CD4-positive, alpha-beta T cell (primary cell): ENCODE measurements at places on chromosomes 2 and 18. TPM values are rescaled to one million over a fixed set of nuclear protein-coding genes. Genes with fewer than 3 reads are reported as not detected.

The IL18RAP gene
- total RNA-seq: 2.3 TPM

- H3K27ac ChIP-seq: no peak overlapping the region
- no peaks in the 10 kb centered on the region for H3K4me1 ChIP-seq
- no peaks in the 10 kb centered on the region for H3K27me3 ChIP-seq
- no peaks in the 10 kb centered on the region for H3K36me3 ChIP-seq
Measured at GRCh38 chr18:8107426-8107825, 501.8 kb upstream of the RAB12 start.

DNA sequence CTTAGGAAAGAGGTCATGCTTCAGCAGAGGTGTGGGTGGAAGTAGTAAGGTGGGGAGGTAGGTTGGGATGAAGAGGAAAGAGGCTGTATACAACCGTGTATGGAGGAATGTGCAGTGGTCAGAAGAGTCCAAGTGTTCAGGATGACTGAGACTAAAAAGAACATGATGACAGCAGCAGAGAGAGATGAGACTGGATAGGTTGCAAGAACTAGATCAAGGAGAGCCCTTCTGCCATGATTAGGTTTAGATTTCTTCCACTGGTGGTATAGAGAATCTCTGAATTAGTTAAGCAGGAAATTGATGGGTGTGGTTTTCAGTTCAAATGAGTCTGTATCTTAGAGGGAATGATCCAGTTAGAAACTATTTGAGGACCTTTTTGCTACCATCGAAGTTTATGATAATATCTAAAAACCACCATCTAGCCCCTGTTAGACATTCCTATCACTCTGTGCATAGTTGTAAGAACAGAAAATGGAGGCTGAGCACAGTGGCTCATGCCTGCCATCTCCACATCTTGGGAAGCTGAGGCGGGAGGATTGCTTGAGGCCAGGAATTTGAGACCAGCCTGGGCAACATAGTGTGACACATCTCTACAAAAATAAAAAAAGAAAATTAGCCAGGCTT is 221.0 kb downstream of the LTBP1 start:
- H3K27me3 ChIP-seq: no peaks in the 10 kb centered on the region
- no peak for DNase-seq
- no peaks in the 10 kb centered on the region for H3K4me1 ChIP-seq
- H3K4me3 ChIP-seq: no peak overlapping the region
- no peaks in the 10 kb centered on the region for H3K36me3 ChIP-seq
- H3K27ac ChIP-seq: no peak overlapping the region

- H3K4me1 ChIP-seq: no peaks in the 10 kb centered on the region
- H3K27ac ChIP-seq: no peak overlapping the region
- H3K36me3 ChIP-seq: no peaks in the 10 kb centered on the region
Measured at GRCh38 chr18:54774423-54774822, 53.9 kb upstream of the RAB27B start.

DNA sequence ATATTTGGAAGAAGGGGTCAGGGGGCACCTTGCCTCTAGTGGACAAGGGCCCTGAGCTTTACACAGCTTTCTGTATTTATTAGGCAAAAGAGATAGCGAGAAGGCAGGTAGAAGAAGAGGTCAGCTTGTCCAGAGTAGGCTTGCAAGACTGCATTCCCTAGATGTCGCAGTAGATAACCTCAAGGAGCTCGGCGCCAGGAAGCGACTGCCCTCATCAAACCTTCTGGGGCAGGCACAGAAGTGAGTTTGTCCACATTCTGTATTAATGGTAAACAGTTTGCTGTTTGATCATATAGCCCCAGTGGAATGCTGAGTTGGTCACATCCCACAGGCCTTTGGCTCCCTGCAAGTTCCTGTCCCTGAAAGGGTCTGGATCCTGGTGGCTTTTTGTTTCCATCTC is 7.0 kb downstream of the CHCHD5 start:
- H3K36me3 ChIP-seq: peaks cover 30% of the 10 kb centered on the region
- no peak for DNase-seq
- peaks cover 2% of the 10 kb centered on the region for H3K4me1 ChIP-seq
- no peak overlapping the region for H3K27ac ChIP-seq

The CYP27C1 gene
- not detected for total RNA-seq

The ABHD1 gene
- total RNA-seq: 1.0 TPM

The UGT1A7 gene
- not detected for total RNA-seq

The FHL2 gene
- 0.42 TPM for total RNA-seq

The ACKR3 gene
- total RNA-seq: 0.61 TPM

- peaks cover 5% of the 10 kb centered on the region for H3K4me1 ChIP-seq
- H3K4me3 ChIP-seq: no peak overlapping the region
- no peak for DNase-seq
- no peaks in the 10 kb centered on the region for H3K27me3 ChIP-seq
Measured at GRCh38 chr2:54402350-54402749, 53.8 kb upstream of the SPTBN1 start.

DNA sequence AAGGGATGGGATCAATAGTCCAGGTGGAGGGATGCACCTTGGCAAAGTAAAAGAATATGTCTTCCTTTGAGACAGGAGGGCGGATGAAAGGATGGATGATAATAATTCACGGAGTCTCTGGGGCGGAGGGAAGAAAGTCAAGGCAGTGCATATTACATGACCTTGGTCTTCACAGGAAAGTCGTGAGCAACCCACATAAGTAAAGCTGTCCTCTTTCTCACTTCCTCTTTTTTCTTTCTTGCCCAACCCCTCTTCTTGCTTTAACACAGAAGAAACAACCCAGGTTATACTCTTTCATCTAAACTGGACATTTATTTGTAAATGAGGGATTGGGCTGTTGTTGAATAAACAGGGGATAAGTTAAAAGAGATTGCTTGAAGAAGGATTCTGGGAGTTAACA is 168.7 kb upstream of the SKOR2 start:
- H3K27me3 ChIP-seq: peaks cover 13% of the 10 kb centered on the region
- no peaks in the 10 kb centered on the region for H3K36me3 ChIP-seq
- H3K4me1 ChIP-seq: no peaks in the 10 kb centered on the region
- H3K4me3 ChIP-seq: no peak overlapping the region
- DNase-seq: no peak

The FBXO48 gene
- 0.44 TPM for total RNA-seq

- no peak for DNase-seq
- no peak overlapping the region for H3K27ac ChIP-seq
- no peaks in the 10 kb centered on the region for H3K4me1 ChIP-seq
Measured at GRCh38 chr18:79042276-79042675, 26.9 kb upstream of the ATP9B start.

The SP9 gene
- total RNA-seq: not detected

The DUSP19 gene
- total RNA-seq: 0.50 TPM

The CCNT2 gene
- total RNA-seq: 67.5 TPM

The BMP10 gene
- not detected for total RNA-seq

- no peaks in the 10 kb centered on the region for H3K27me3 ChIP-seq
- H3K4me1 ChIP-seq: no peaks in the 10 kb centered on the region
- DNase-seq: no peak
- H3K36me3 ChIP-seq: no peaks in the 10 kb centered on the region
Measured at GRCh38 chr18:79866889-79867574, 69.3 kb downstream of the KCNG2 start.

- H3K36me3 ChIP-seq: no peaks in the 10 kb centered on the region
- no peaks in the 10 kb centered on the region for H3K4me1 ChIP-seq
- H3K27ac ChIP-seq: no peak overlapping the region
Measured at GRCh38 chr2:120368086-120368485, 22.1 kb downstream of the INHBB start.

DNA sequence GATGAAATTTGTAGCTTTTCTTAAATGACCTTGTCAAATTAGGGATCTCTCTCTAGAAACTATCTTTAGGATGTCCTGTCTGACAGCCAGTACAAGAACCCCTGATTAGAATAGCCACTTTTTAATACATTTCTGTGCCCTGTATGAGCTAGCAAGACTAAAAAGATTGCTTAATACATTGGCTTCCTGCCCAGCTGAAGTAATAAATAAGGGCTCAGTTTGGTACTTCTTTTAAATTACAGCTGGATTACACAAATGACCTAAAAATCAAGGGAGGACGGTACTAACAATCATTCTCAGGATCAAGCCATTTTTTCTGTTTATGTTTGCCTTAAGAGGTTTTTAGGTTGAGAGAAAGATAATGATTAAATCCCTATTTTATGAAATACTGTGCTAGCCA is 11.6 kb upstream of the OLA1 start:
- H3K27ac ChIP-seq: no peak overlapping the region
- H3K4me1 ChIP-seq: no peaks in the 10 kb centered on the region
- no peaks in the 10 kb centered on the region for H3K27me3 ChIP-seq
- no peak overlapping the region for H3K4me3 ChIP-seq

The IL36G gene
- not detected for total RNA-seq

DNA sequence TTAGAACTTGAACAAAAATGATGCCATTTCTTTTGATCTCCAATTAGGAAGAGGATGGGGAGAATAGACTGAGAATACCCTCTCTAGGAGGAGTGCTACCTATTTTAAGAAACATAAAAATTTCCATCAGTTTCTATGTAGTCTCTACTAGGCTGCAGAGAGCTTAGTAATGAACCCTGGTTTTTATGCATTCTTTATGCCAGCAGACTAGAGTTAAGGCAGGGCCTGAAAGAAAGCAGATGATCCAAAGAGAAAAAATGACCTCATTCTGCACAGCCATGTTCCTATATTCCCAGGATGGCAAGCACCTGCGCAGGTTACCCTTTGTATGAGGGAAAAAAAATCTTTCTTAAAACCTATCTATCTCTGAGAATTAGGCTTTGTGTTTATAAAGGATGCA is 254.9 kb downstream of the RIT2 start:
- H3K4me3 ChIP-seq: no peak overlapping the region
- H3K36me3 ChIP-seq: no peaks in the 10 kb centered on the region
- no peak overlapping the region for H3K27ac ChIP-seq
- H3K27me3 ChIP-seq: no peaks in the 10 kb centered on the region
- no peak for DNase-seq

The PROM2 gene
- total RNA-seq: 0.73 TPM

DNA sequence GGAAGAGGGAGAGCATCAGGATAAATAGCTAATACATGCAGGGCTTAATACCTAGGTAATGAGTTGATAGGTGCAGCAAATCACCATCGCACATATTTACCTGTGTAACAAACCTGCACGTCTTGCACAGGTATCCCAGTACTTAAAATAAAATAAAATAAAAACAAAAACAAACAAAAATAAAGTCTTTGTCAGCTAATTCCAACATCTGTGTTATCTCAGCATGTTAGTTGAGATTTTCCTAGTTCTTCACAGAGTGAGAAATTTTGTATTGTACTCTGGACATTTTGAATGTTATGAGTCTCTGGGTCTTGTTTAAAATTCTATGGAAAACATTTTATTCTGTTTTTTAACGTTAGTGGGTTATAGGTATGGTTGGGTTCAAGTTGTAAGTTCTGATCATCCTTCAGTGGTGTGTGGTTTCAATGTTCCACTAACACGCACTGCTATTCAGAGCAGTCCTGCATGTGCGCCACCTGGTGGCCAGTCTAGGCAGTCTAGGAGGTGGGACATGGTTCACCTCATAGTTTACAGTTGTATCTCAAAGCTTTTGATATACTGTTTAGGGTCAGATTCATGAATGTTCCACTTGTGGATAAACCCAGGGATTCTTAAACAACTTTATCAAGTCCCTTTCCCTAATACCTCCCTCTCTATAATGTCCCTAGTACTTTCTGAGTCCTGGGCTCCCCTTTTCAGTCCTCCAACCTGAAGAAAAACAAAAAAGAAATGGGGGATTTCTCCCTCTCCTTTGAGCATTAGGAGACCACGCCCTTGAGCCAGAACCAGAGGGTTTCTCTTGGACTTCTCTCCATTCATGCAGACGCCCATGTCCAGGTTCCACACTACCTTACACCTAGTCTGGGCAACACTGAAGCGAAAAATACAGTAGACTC is 213.4 kb upstream of the GATA6 start:
- H3K27ac ChIP-seq: no peak overlapping the region
- H3K4me1 ChIP-seq: no peaks in the 10 kb centered on the region
- DNase-seq: peak; percentile 60
- H3K27me3 ChIP-seq: no peaks in the 10 kb centered on the region
- no peak overlapping the region for H3K4me3 ChIP-seq
- H3K36me3 ChIP-seq: no peaks in the 10 kb centered on the region

- H3K27me3 ChIP-seq: no peaks in the 10 kb centered on the region
- DNase-seq: no peak
- H3K36me3 ChIP-seq: no peaks in the 10 kb centered on the region
- H3K27ac ChIP-seq: no peak overlapping the region
- H3K4me1 ChIP-seq: no peaks in the 10 kb centered on the region
Measured at GRCh38 chr18:39780774-39781173, 2174.3 kb upstream of the PIK3C3 start.

The SERPINB2 gene
- total RNA-seq: not detected

DNA sequence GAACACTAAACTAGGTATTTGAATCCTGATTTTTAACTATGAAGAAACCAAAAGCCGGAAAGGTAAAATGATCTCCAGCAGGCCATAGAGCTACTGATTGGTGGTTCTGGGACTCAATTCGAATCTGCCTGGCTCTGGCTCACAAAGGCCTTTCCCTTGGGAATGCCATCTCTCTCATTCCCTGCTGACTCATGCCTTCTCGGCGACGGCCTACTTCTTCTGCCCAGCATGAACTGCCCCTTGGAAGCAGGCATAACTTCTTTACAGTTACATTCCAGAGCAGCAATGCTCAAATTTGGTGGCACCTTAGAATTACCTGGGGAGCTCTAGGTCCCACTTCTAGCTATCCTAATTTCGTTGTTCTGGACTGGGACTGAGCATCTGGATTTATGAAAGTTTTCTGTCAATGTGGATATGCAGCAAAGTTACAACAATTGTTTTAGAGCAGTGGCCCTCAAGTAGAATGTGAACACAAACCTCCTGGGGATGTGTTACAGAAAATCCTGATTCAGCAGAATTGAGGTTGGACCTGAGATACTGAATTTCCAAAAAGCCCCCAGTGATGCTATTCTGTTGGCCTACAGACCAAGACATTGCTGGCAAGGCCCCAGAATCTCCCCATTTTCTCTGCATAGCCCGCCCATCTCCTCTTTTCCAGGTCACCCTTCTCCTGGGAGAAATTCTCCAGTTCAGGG is 261.1 kb downstream of the CNTNAP5 start:
- no peak overlapping the region for H3K4me3 ChIP-seq
- no peaks in the 10 kb centered on the region for H3K36me3 ChIP-seq
- no peaks in the 10 kb centered on the region for H3K27me3 ChIP-seq
- no peaks in the 10 kb centered on the region for H3K4me1 ChIP-seq

The TMEM198 gene
- total RNA-seq: 0.91 TPM

The LRPPRC gene
- total RNA-seq: 55.2 TPM

The POU3F3 gene
- not detected for total RNA-seq

DNA sequence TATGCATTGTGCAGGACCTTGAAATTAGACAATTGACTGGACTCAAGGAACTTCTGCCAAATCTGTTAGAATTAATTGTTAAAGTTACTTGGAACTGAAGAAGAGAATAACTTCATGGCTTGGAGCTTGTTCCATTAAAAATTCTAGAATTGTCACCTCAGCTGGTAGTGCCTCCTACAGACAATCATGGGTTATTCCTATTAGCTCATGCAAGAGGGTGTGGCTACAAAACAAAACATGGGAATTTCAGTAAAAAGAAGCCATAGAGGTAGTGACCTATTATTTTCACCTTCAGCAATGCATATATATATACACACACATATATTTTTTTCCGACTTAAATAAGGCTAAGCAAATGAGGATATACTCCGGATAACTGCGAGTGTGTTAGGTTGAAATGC is 181.9 kb upstream of the DTNA start:
- DNase-seq: no peak
- no peaks in the 10 kb centered on the region for H3K27me3 ChIP-seq
- H3K36me3 ChIP-seq: no peaks in the 10 kb centered on the region

GRCh38 chr2:129915303-129915840 is 64.1 kb upstream of the RAB6C start:
- H3K4me1 ChIP-seq: no peaks in the 10 kb centered on the region
- H3K36me3 ChIP-seq: no peaks in the 10 kb centered on the region
- no peaks in the 10 kb centered on the region for H3K27me3 ChIP-seq
- H3K27ac ChIP-seq: no peak overlapping the region
- no peak for DNase-seq

GRCh38 chr2:216635701-216636550 is 2.7 kb downstream of the IGFBP2 start:
- no peaks in the 10 kb centered on the region for H3K36me3 ChIP-seq
- no peak overlapping the region for H3K27ac ChIP-seq
- peaks cover 53% of the 10 kb centered on the region for H3K27me3 ChIP-seq
- H3K4me1 ChIP-seq: peaks cover 11% of the 10 kb centered on the region
- no peak overlapping the region for H3K4me3 ChIP-seq
- no peak for DNase-seq
